ENCODE measurements at places on chromosomes 3 and 15. TPM values are rescaled to one million over a fixed set of nuclear protein-coding genes. Genes with fewer than 3 reads are reported as not detected.

DNA sequence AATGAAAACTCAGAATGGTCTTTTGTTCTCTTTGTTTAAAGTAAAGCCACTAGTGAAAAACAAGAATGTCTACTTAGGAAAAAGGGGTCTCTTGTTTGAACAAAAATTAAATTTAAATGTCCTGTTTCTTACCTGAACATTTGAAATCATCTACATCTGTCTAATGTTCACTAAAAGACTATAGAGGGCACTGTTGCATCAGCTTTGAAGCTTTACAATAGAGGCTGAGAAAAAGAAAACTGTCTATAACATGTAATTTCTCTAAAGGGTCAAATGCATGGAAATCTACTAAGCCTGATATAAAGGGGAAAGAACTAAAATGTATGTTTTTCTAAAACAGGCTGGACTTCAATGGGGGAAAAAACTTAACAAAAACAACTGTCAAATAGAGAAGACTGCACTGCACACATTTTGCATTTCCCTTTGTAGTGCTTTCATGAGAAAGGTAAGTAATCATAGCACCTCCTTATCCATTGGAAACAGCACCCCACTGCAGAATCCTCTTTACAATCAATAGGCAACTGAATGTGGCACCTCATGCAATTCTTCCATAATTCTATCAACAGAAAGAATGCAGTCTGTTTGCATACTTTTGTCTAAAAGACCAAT, 26.3 kb downstream of the DPH6 start:
- H3K27ac ChIP-seq: no peak overlapping the region
- no peaks in the 10 kb centered on the region for H3K4me1 ChIP-seq
- no peak overlapping the region for H3K4me3 ChIP-seq
- H3K27me3 ChIP-seq: no peaks in the 10 kb centered on the region
- no peaks in the 10 kb centered on the region for H3K36me3 ChIP-seq

DNA sequence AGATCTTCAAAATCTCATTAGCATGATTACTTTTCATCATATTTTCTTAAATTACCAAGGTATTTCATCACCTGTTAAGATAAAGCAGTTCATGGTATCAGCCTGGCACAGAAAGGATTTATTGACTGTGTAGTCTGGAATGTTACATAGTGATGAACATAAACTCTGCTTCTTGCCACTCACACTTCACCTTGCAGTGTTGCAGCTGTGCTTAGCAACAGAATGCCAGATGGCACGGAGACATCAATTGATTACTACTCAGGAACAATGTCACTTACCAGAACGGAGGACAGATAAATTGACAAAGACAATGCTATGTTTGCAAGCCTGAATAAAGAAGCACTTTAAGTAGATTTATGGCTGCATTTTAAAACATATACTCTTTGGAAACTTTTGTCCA, 15.0 kb upstream of the BCHE start:
- H3K4me3 ChIP-seq: no peak overlapping the region
- no peaks in the 10 kb centered on the region for H3K4me1 ChIP-seq
- H3K36me3 ChIP-seq: no peaks in the 10 kb centered on the region

DNA sequence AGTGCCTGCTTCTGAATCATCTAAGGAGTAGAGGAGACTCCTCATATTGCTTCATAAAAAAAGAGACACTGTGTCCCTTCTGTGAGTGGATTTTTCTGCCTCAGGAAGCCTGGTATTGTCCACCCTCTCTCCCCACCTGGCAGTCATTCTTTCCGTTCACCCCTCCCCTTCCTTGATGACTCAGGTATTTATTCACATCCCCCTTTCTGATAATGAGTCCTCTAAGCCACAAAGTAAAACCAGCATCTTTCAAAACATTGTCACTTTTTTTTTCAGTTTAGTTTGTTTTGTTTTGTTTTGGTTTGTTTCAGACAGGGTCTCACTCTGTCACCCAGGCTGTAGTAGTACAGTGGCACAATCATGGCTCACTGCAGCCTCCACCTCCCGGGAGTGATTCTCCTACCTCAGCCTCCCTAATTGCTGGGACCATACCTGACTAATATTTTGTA, 65.2 kb upstream of the UBE2E1 start:
- H3K4me3 ChIP-seq: no peak overlapping the region
- H3K4me1 ChIP-seq: peaks cover 17% of the 10 kb centered on the region
- no peaks in the 10 kb centered on the region for H3K36me3 ChIP-seq
- H3K27ac ChIP-seq: no peak overlapping the region
- no peak for DNase-seq

DNA sequence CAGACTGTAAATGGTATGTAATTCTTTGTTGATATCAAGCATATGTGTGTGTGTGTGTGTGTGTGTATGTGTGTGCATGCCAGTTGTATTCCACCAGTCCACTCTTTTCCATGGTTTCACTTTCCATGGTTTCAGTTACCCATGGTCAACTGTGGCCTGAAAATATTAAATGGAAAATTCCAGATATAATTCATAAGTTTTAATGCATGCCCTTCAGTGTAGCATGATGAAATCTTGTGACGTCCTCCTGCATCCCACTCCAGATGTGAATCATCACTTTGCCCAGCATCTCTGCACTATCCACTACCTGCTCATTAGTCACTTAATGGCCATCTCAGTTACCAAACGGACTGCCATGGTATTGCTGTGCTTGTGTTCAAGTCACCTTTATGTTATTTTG, 215.9 kb downstream of the GBE1 start:
- no peak for DNase-seq
- no peak overlapping the region for H3K27ac ChIP-seq
- H3K36me3 ChIP-seq: no peaks in the 10 kb centered on the region

- H3K4me1 ChIP-seq: no peaks in the 10 kb centered on the region
- H3K4me3 ChIP-seq: no peak overlapping the region
- no peak overlapping the region for H3K27ac ChIP-seq
- no peak for DNase-seq
- H3K36me3 ChIP-seq: no peaks in the 10 kb centered on the region
These were observed 887.7 kb downstream of the SI start for GRCh38 chr3:164190566-164190965.

DNA sequence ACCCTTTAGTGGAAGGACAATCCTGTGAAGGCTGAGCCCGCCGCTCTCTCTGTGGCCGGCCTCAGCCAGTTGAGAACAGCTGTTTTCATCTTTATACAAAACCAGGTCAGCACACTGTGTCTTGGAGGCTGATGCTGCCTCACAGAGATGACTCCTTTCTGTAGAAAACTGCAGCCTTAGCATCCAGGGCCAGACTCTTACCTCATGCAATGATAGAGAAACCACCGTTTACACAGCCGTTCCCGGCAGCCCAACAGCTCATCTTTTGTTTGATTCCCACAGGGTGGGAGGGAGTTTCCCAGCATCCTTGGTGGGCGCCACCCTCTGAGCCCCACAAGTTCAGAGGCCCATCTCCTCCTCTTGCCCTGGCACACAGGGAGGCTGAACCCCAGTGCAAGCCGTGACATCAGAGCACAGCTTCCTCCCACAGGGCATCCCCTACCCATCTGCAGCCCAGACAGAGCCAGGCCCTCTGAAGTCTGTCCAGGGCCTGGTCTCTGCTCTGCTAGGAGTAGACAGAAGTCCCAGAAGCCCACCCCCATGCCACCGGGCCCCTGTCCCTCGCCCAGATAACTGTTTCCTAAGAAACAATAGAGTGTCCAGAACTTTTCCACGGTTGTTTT, 105.0 kb downstream of the LRRK1 start:
- no peaks in the 10 kb centered on the region for H3K27me3 ChIP-seq
- no peak overlapping the region for H3K4me3 ChIP-seq
- peak; percentile 79 for DNase-seq
- peaks cover 51% of the 10 kb centered on the region for H3K4me1 ChIP-seq
- H3K36me3 ChIP-seq: no peaks in the 10 kb centered on the region

- no peaks in the 10 kb centered on the region for H3K27me3 ChIP-seq
- DNase-seq: peak; percentile 95
- H3K4me3 ChIP-seq: no peak overlapping the region
- H3K36me3 ChIP-seq: no peaks in the 10 kb centered on the region
- peaks cover 55% of the 10 kb centered on the region for H3K4me1 ChIP-seq
These were observed 57.5 kb upstream of the HACD2 start for GRCh38 chr3:123642182-123642956.

DNA sequence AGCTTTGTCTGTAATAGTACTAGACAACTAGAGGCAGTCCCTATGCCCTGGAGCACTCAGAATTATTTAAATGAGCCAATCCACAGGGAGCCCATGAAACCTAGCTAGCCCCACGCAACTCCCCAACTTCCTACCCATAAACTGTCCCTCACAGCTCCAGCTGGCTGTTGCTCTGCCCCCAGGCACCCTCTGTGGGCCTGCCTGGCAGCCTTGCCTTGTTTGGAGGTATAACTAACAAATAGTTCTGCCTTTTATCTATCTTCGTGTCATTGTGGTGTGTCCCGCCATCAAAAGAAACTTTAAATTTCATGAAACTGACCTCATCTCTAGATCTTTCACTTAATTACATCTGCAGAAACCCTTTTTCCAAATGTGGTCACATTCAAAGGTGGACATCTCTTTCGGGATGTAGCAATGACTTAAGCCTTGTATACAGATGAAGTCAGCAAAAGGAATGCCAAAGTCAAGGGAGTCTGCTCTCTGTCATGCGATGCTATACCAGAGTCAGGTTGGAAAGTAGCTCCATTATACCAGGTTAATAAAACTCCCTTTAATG, 1.8 kb upstream of the RTP3 start:
- H3K27ac ChIP-seq: no peak overlapping the region
- no peak overlapping the region for H3K4me3 ChIP-seq
- DNase-seq: no peak
- no peaks in the 10 kb centered on the region for H3K27me3 ChIP-seq
- no peaks in the 10 kb centered on the region for H3K36me3 ChIP-seq

DNA sequence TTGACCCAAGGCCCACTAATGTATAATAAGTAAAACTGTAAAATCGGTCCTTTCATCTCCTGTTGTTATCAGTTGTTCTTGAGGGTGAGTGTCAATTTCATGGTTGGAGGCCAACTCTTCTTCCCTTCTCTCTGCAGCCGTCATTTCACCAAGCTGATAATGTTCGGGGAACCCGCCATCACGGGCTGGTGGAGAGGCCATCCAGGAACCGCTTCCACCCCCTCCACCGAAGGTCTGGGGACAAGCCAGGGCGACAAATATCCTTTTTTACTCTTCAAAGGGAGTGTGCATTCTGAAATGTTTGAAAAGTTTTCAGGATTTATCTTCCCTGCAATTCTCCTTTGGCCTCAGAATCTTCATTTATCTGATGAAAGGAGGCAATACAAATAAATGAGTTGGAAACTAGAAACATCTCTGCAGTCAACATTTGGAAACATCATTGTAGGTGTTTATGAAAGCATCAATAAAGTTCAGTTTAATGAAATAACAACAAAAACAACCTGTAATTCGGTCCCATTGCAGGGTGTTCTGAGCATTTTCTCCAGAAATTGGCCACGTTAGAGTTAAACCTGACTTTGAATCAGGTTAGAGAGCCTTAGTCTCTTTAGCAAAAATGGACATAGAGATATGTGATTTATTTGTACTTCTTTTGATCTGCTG, 63.9 kb downstream of the CRTC3 start:
- H3K36me3 ChIP-seq: no peaks in the 10 kb centered on the region
- H3K27ac ChIP-seq: no peak overlapping the region
- no peaks in the 10 kb centered on the region for H3K27me3 ChIP-seq
- H3K4me3 ChIP-seq: no peak overlapping the region

GRCh38 chr3:183967693-183968092, 50.0 kb downstream of the ABCC5 start:
- no peak overlapping the region for H3K4me3 ChIP-seq
- H3K36me3 ChIP-seq: no peaks in the 10 kb centered on the region
- no peak for DNase-seq
- H3K4me1 ChIP-seq: no peaks in the 10 kb centered on the region

Gene EAF2
- total RNA-seq: 6.9 TPM

Gene MESP2
- total RNA-seq: 2.9 TPM
